ENCODE measurements at places on chromosomes 4 and X.
A peak's percentile ranks its signal among the peaks of the same experiment; 100 is the strongest.

GRCh38 chr4:85491527-85491926 lies 16.6 kb downstream of the ARHGAP24 start:
- DNase-seq, result no peak

GRCh38 chrX:20513185-20513584 lies 246.5 kb upstream of the RPS6KA3 start:
- no peak for DNase-seq

GRCh38 chrX:136468391-136469103 lies 19.2 kb upstream of the BRS3 start:
- DNase-seq, result no peak

DNA sequence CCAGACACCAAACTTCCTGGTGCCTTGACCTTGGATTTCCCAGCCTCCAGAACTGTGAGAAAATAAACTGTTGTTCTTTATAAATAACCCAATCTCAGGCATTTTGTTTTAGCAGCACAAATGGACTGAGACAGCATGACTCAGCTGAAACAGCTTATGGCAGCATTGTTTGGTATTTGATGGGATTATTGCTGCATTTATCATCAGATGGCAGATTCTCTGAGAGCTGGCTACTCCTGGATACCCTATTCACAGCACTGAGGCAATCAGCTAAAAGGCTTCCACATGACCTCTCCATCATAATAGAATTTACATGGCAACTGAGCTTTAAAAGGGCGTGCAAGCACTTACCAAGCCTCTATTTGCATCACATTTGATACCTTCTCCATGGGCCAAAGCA lies 623.1 kb upstream of the CPEB2 start:
- DNase-seq, result no peak

DNA sequence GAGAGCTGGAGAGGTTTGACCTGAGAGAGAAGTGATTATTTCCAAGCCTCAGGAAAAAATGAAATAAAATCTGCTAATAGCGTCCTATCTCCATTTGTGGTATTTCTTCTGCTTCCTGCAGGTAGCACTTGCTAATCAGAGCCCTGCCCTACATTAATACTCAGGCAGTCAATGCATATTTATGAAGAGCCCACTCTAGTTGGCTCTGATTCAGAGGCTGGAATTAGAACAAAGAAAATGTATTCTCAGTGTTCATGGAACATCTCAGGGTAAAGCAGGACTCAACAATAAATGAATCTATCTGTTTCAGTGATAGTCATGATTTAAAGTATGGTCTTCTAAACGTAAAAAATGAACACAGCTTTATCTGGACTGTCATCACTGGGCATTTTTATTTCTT lies 1.4 kb upstream of the ATP8A1 start:
- DNase-seq, result no peak

DNA sequence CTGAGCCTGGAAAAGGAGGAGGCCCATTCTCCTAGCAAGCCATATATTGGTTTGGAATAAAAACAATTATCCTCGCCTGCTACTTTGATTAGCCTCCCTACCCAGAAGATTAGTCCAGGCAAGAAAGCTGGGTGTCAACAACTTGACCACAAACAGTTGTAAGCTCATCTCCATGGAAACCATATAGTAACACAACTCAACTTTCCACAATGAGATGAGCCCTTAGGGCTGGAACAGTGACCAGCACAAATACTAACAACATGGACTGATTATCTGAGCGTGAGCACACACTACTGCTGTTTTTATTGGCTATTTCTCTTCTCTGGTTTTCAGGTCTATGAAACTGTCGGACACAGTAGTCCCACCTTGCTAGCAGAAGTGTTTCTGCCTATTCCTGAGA lies 80.8 kb downstream of the CC2D2A start:
- DNase-seq, result no peak

GRCh38 chr4:123297836-123298235 lies 98.8 kb upstream of the SPRY1 start:
- no peak for DNase-seq

GRCh38 chrX:82141942-82142341 lies 940.0 kb downstream of the SH3BGRL start:
- no peak for DNase-seq

GRCh38 chrX:16748425-16748824 lies 29.0 kb downstream of the SYAP1 start:
- no peak for DNase-seq

- DNase-seq, result no peak
Measured at GRCh38 chr4:152676052-152676854, 3.5 kb downstream of the TMEM154 start.

DNA sequence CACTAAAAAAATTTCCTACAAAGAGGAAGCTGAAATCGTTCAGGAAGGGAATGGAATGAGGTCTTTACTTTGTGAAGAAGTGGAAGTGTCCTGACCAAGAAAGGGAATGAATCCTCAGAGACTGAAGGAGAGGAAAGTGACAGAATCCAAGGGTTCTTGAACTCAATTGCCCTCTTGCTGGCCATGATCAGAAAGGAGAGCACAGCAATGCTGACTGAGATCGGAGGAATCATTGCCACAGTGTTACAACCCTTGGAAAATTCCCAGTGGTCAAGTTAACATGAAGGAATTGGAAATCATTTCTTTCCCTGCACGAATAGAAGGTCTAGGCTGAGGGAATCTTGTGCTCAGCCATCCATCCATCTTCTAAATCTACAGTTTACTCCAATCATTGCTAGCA lies 190.0 kb upstream of the NEIL3 start:
- no peak for DNase-seq

DNA sequence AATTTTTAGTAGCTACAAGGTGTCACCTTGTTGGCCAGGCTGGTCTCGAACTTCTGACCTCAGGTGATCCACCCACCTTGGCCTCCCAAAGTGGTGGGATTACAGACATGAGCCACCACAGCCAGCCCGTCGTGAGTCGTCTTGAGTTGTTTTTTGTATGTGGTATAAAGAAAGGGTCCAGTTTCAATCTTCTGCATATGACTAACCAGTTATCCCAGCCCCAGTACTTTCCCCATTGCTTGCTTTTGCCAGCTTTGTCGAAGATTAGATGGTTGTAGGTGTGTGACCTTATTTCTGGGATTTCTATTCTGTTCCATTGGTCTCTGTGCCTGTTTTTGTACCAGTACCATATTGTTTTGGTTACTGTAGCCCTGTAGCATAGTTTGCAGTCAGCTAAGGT lies 105.9 kb downstream of the OR13H1 start:
- no peak for DNase-seq

GRCh38 chr4:67328393-67328792 lies 216.9 kb downstream of the CENPC start:
- no peak for DNase-seq

- DNase-seq, result no peak
Measured at GRCh38 chrX:45502396-45502795, 301.7 kb upstream of the DIPK2B start.

GRCh38 chrX:143634663-143635455 lies 1.0 kb downstream of the SLITRK4 start:
- no peak for DNase-seq

DNA sequence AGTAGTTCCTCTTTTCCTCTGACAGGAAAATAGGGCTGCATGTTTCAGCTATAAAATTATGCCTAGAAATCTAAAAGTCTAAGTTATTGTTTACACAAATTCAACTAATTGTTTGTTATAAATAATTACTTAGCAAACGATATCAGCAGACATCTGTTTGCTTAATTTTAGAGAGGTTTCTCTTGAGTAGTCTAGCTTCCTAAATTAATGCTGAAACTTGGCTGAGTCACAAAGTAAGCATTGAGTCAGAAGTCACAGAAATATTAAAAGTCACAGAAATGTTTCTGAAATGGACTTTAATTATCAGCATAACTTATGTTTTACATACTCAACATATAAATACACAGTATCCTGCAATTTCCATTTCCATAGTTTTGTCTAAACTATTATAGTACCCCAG lies 1044.0 kb downstream of the CCSER1 start:
- DNase-seq, result no peak

DNA sequence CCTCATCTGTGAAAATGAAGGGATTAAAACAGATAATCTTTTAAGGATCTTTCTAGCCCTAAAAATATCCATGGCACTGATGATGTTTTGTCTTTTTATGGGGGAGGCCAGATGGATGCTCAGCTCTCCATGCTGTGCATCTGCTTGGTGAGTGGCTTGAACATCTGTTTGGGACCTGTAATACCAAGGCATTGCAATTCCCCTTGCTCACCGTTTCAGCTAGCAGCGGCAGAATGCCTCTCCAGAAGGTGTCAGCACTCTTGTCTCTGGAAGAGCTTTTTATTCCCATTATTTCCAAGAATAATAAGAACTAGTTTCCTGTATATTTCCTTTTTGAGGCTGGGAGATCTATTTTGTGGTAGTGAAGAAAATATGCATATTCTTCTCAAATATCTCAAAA lies 151.9 kb upstream of the ANK2 start:
- no peak for DNase-seq

GRCh38 chrX:106921637-106922036 lies 1.4 kb downstream of the CLDN2 start:
- no peak for DNase-seq

DNA sequence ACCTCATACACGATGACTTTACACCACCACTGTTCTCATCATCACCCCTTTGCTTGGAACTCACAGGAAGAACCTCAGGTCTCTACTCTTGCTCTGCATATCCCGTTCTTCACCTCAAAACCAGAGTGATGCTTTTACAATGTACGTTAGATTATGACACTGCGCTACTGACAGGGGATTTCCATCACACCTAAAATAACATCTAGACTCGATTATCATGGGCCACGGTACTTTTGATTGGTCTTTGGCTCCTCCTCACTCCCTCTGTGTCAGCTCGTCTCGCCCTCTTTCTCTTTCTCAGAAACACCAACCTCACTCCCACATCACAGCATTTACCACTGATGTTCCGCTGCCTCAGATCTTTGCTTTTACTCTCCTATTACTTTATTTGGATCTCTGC lies 172.4 kb downstream of the TLL1 start:
- DNase-seq, result no peak

DNA sequence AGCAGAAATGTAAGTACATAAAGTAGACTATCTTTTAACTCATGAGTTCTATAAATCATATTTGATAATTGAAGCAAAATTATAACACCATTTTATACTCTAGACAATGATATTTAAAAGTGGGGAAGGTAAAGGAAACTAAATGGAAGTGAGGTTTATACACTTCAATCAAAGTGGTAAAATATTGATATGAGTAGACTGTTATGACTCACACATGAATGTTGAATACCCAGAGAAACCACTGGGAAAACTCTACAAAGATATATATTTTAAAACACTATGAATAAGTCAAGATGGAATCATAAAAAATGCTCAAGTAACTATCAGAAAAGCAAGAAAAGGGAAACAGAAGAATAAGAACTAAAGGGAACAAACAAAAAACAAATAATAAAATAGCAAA lies 8.4 kb downstream of the VSIG1 start:
- no peak for DNase-seq

DNA sequence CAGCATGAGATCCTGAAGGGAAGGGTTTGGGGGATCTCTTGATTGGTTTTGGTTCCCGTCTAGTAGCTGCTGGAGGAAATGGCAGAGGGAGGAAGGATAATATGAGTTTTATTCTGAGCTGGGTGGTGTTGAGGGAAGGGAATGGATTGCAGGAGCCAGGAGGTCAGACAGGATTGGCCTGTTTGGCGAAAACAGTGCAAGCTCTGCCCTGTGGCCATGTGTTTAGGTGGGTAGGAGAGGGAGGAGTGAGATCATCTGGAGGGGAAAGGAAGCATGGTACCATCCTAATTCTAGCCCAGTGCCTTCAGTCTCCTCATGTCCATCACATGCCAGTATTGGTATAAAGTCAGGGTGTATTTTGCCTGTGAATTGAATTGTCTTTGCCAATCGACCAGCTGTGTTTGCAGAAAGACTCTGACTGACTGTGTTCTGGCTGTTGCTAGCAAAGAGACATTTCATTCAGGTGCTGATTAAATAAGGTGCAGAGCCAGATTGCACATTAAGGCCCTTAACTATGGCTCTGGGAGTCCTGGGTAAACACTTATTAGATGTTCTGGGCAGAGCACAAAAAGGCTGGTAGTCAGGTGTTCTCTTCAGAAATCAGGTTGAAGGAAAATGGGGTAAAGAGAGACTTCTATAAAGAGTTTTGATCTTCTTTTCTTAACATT lies 10.0 kb downstream of the TMEM164 start:
- no peak for DNase-seq

DNA sequence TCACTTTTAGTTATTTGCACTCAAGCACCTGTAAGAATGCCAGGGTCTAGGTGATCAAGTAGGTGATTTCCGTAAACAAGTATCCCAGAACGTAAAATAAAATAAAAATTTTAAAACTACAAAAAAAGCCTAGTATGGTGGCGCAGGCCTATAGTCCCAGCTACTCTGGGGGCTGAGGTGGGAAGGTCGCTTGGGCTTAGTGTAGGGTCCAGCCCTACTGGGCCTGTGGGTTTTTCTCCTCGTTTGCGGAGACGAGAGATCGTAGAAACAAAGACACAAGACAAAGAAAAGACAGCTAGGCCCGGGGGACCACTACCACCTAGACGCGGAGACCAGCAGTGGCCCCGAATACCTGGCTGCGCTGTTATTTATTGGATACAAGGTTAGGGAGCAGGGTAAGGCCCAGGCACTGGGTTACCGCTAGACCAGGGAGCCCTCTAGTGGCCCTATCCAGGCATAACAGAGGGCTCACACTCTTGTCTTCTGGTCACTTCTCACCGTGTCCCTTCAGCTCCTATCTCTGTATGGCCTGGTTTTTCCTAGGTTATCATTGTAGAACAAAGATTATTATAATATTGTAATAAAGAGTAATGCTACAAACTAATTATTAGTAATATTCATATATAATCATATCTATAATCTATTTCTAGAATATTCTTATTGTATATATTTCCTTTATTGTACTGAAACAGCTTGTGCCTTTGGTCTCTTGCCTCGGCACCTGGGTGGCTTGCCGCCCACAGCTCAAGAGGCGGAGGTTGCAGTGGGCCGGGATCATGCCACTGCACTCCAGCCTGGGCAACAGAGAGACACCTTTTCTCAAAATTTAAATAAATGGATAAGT lies 38.4 kb downstream of the SAGE1 start:
- DNase-seq, result peak; percentile 64

DNA sequence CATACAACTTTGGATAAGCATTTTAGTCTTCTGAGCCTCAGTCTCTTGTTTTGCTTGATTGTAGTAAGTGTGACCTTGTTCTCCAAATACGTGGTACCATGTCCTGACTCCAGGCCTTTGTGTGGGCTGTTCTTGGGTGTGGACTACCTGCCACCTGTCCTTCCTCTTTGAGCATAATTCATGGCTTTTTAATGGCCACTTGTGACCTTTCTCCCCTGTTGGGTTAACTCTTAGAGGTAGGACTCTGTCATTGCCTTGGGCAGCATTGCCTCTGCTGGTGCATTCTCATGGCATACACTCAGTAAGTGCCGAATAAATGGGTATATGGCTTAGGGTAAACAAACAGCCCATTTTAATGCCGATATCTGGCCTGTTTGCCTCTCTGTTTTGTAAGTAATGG lies 3.0 kb downstream of the NSD2 start:
- DNase-seq, result no peak

- DNase-seq, result no peak
Measured at GRCh38 chr4:3010998-3011397, 47.6 kb downstream of the GRK4 start.

- no peak for DNase-seq
Measured at GRCh38 chrX:116204932-116205331, 34.4 kb downstream of the AGTR2 start.

- no peak for DNase-seq
Measured at GRCh38 chr4:185820146-185821028, 8.4 kb upstream of the SORBS2 start.

All from H1 (cell line).